ENCODE measurements at places on chromosomes 1 and 21.
A peak's percentile ranks its signal among the peaks of the same experiment; 100 is the strongest.

GRCh38 chr1:77412820-77413530, 131.2 kb downstream of the AK5 start:
- DNase-seq, result no peak

GRCh38 chr1:202184750-202185460, 8.7 kb upstream of the LGR6 start:
- no peak for DNase-seq

GRCh38 chr1:111769517-111770146, 13.9 kb downstream of the DDX20 start:
- DNase-seq, result no peak

GRCh38 chr1:153248176-153248879, 11.2 kb upstream of the LORICRIN start:
- DNase-seq, result peak; percentile 70

- DNase-seq, result no peak
Observed at GRCh38 chr1:231855361-231855760, 228.8 kb downstream of the DISC1 start.

DNA sequence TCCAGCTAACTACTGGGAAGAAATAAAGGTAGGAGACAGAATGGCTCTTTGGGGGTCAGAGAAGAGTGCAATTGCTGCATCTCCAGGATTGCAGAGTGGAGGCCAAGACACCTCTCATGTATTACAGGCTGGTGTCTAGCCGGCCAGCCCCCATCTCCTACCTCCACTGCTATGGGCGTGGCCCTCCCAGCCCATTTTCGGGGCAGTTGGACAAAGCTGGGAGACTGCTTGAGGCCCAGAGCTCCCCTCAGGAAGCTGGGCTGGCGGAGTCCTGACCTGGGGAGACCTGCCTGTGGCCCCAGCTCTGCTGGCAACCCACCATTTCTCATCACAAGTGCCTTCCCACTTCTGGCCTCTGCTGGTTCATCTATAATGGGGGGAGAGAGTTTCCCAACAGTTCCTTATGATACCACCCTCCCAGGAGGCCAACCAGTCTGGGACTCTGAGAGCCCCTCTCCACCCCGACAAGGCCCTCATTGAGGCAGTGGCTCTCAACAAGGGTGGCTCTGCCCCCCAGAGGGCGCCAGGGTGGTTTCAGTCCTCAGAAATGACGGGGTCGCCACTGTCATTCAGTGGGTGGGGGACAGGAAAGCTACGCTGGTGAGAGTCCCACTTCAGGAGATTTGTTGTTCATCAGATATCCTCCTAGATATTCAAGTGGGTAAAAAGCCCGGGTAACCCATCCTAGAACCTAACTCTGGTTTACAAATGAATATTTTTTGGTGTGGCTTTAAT, 11.5 kb downstream of the RAP1GAP start:
- no peak for DNase-seq

- DNase-seq, result no peak
Observed at GRCh38 chr1:66954208-66954607, 29.4 kb downstream of the MIER1 start.

GRCh38 chr1:107512836-107513235, 372.0 kb downstream of the NTNG1 start:
- no peak for DNase-seq

DNA sequence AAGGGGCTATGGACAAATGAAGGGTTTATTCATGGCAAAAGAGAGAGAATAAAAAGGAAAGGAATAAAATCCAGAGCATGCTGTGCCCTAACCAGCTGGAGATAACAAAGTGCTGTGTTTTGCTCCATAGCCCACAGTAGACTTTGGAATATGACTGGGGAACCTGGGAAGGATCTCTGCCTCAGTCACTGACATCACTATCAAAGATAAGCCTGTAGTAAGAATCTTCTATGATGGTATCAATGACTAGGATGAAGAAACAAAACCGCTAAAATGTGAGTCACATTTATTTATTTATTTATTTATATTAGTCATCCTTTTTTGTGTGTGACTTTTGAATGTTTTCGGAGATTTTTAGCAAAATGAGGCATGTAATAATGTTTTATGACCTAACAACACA, 56.3 kb downstream of the NVL start:
- no peak for DNase-seq

GRCh38 chr1:169367686-169368405, at the start of the genes BLZF1 and NME7:
Gene BLZF1 (plus strand): TSS chr1:169368195. CDS start chr1:169369523, 1,328 bp downstream.
Gene NME7 (minus strand): TSS chr1:169367797. CDS start chr1:169367710, 87 bp downstream.
- no peak for DNase-seq

- DNase-seq, result no peak
Observed at GRCh38 chr1:19068639-19069276, 112.3 kb upstream of the IFFO2 start.

DNA sequence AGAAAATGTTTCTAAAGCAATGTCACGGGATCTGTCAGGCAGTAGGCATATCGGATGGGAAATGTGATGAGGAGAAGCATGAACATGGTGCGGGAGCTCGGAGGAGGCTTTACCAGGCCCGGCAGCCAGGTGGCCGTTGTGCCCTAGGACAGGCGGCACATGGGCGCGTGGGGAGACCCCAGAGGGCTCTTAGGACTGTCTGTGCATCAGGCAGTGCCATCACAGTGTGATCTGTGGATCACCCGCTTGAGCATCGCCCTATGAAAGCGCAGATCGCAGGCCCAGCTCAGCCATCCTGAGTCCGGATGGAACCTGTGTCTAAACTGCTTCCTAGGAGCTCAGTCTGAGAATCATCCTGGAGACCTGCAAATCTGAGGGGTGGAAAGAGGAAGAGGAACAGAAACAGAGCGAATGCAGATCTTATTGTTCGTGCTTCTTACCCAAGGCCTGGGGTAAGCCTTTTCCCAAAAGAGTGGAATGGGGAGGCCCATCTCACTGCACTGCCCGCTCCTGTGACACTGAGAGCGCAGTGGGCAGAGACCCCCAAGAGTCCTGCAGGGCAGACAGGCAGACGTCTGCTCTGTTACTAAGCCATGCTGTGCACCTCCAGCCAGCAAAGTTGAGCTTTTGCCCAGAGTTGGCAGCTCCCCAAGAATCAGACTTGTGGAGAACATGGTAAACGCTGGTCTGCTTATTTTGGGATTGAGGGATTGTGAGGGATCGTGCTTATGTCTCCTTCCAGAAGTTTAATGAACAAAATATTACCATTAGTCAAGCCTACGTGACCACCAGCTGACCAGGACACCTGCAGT, 251.0 kb downstream of the RHOU start:
- DNase-seq, result peak; percentile 71

GRCh38 chr1:12600880-12601633, 17.0 kb downstream of the DHRS3 start:
- no peak for DNase-seq

- DNase-seq, result no peak
Observed at GRCh38 chr1:55645270-55645669, 430.1 kb upstream of the USP24 start.

- DNase-seq, result no peak
Observed at GRCh38 chr1:33147275-33147996, 34.4 kb downstream of the TRIM62 start.

DNA sequence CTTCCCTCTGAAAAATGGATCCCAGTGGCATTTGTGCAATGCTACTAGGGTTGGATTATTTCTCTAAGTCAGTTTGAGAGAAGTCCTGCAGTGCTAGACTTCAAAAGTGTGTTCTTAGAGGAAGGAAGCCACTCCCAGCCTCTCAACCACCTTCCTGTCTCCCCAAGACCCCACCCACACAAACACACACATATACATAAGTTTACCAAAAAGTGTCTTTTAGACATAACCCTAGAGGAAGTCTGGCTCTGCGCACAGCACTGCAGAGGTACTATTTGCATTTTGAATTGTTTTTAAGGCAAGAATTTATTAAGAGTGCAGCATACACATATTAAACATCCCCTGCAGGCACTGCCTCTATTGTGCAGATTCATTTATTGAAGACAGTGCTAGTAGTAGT, 127.3 kb downstream of the HHIPL2 start:
- no peak for DNase-seq

DNA sequence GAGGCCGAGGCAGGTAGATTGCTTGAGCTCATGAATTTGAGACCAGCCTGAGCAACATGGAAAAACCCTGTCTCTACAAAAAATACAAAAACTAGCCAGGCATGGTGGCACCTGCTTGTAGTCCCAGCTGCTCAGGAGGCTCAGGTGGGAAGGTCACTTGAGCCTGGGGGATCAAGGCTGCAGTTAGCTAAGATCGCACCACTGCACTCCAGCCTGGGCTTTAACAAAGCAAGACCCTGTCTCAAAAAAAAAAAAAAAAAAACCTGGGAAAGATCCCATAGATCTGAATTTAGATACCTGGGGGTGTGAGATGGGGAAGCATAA, 32.9 kb downstream of the NIBAN1 start:
- DNase-seq, result no peak

GRCh38 chr21:35984654-35985361, 75.5 kb downstream of the SETD4 start:
- no peak for DNase-seq

DNA sequence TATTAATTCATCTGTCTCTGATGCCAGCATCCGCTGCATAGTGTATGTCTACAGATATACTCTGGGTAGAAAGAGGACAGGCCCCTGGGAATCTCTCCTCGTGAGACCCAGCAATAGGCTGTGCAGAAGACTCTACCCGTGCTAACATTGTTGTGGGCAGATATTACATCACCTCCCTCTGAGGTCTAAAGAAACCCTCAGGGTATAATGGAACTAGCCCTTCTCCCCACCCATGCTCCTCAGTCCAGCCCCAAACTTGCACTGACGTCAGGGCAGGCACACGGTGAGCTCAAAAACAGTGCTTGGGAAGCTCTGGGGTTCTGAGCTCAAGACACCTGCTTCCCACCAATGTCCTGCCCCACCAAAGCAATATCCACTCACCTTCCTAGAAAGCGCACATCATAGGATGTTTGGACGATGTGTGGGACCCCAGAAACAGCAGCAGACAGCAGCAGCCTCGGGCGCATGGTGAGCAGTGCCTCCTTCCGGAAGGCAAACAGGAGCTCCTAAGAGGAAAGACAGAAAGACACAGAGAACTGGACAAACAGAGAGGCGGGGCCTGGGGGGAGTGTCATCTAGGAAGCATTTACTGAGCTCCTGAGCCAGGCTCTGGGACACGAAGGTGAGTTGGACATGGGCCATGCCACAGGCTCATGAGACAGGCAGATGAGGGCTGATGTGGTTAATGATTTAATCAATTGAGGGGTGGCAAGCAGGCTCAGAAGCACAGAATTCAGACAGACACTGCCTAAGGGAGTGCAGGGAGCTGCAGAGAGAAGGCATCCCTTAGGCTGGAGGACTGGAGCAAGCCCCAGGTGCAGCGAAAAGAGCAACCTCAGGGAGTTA, 4.8 kb downstream of the OVGP1 start:
- DNase-seq, result no peak

GRCh38 chr21:41614511-41614910, 106.6 kb upstream of the TMPRSS2 start:
- no peak for DNase-seq

DNA sequence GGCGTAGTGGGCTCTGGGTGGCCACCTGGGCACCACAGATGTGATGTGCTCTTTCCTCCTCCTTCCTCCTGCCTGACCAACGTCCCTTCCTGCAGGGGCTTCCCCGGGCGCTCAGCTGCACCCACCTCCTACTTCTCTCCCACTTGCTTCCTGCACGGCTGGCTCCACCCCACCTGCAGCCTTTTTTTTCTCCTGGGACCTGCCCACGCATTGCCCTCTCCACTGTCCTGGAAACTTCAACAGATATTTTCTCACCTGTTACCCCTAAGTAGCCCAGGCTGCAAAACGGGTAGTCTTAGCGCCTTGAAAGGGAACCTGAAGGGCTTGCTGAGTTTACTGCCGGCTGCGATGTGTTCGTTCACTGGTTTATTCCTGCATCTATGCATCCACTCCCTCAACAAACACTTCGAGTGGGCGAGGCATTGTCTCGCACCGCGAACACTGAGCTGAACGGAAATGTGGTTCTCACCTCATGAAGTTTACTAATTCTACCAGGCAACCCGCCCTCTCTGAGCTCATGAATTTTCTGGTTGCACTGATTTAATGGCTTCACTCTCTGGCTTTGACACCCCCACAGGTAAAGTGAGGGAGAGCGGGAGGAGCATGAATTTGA, 23.6 kb downstream of the ZBTB18 start:
- DNase-seq, result no peak

DNA sequence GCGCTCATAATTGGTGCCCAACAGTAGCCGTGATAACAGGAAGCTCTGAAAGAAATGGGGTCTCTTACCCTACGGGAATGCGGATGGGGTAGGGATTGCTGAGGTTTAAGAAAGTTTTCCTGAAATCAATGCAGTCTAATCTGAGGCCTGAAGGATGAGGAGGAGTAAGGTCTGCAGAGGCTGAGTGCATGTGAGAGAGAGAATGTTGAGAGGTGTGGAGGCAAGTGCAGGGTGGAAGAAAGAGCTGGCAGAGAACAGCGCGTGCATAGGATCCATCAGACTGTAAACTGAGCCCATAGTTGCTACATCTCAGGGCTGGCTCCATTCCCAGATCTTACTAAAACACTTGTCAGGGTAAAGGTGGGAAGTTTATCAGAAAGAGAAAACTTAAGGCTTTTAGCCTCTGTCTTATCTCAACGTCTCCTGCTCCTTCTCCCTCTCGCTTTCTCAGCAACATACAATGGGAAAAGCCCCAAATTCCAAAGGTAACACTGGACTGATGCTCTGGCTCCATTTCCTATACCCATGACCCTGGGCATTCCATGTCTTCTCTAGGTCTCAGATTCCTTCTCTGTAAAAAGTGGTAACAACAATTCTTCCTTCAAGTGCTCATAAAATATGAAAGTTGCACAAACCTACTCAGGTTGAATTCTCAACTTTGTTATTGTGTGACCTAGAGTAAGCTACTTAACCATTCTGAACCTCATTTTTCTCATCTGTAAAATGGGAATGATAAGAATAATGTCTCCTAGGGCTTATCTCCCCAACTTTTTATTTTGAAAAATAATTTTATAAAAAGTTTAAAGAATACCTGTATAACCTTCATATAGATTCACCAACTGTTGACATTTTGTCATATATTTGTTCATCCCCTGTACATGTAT, 75.2 kb downstream of the SH3GLB1 start:
- no peak for DNase-seq

GRCh38 chr1:36114371-36114770, 10.7 kb downstream of the COL8A2 start:
- DNase-seq, result no peak

DNA sequence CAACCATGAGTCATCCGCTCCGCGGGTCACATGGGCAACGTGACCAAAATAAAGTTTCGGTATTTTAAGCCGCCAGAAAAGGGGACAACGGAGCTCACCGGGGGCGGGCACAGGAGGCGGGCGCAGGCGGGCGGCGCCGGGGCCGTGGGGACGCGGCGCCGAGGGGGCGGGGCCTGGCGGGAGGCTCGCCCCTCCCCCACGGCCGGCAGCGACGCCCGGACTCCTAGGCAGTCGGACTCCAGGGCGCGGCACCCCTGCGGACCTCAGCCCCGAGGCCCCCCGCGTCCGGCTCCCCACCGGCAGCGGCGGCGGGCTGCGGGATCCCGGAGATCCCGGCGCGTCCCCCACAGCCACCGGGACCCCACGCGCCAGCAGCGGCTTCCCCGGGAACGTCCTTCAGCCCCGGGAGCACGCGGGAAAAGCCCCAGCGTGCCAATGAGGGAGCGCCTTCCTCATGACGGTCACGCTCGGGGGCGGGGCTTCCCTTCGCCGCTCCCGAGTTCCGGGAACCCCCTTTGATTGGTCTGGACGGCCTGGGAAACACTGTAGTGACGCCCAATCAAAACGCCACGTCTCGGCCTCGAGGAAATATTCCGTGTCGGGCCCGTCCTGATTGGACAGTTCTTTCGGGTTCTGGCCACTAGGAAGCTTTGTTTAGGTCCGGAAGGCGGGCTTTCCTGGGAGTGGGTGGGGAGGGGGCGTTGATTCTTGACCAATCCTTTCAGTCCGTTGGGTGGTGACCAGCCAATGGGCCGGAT, 515 bp upstream of the CAMTA1 start:
- peak; percentile 100 for DNase-seq

GRCh38 chr1:100511058-100511457, 26.9 kb upstream of the GPR88 start:
- DNase-seq, result no peak

- DNase-seq, result no peak
Observed at GRCh38 chr21:39186676-39187075, 3.4 kb upstream of the PSMG1 start.

All from vagina (tissue), 2 donors.